ENCODE measurements at places on chromosomes 1 and 21. TPM values are rescaled to one million over a fixed set of nuclear protein-coding genes. Genes with fewer than 3 reads are reported as not detected.

- DNase-seq: no peak
Observed at GRCh38 chr1:96845464-96845863, 123.9 kb downstream of the PTBP2 start.

GRCh38 chr1:226305184-226305583 lies 3.8 kb downstream of the LIN9 start:
- no peak for DNase-seq

- DNase-seq: no peak
Observed at GRCh38 chr1:6515771-6516170, 24.3 kb upstream of the PLEKHG5 start.

- DNase-seq: no peak
Observed at GRCh38 chr1:91889717-91890459, 3.9 kb upstream of the TGFBR3 start.

- DNase-seq: no peak
Observed at GRCh38 chr1:61463220-61463619, 261.7 kb downstream of the TM2D1 start.

GRCh38 chr1:229197265-229197585 lies 73.7 kb upstream of the RAB4A start:
- DNase-seq: no peak

- DNase-seq: no peak
Observed at GRCh38 chr1:108653431-108654105, 7.3 kb downstream of the HENMT1 start.

GRCh38 chr1:247077213-247077612 lies 1.4 kb downstream of the ZNF670 start:
- no peak for DNase-seq

DNA sequence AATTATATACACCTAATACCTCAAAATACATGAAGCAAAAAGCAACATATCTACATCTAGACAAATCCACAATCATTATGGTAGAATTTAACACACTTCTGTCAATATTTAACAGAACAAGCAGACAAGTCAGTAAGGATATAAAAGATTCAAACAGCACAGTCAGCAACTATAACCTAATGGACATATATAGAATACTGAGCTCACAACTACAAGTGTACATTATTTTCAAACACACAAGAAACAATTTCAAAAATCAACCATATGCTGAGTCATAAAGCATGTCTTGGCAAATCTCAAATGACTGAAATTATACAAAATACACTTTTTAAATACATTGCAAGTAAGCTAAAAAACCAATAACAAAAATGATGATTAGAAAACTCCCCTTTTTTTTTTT lies 178.0 kb downstream of the TOMM20 start:
- no peak for DNase-seq

DNA sequence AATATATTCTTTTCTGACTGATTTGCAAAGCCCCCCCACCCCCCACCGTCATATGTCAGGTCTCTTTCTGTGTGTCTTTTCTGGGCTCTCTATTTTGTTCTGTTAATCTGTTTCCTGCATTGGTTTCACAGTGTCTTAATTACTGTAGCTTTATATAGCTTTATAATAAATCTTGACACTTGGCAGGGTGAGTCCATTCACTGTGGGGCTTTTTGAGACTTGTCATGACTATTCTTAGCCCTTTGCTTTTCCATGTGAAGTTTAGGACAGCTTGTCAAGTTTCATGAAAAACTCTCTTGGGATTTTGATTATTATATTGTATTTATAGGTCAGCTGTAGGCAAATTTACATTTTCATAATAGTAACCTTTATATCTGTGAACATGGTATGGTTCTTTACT lies 50.4 kb downstream of the MIGA1 start:
- no peak for DNase-seq

DNA sequence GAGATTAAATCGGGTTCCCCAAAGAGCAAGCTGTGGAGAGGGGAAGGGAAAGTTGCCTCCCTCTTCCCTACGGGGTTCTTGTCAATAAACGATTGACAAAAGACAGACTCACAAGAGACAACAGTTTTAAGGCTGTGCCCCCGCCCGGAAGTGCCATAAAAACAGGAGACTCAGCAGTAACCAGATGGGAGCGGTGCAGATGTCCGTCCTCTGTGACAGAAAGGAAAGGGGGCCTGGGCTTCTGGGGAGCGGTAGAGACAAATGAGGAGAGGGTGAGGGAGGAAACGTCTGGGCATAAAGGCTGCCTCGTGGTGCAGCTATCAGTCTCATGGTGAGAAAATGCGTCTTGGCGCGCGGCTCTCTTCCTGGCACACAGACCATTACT lies 5.9 kb downstream of the TP73 start:
- DNase-seq: no peak

DNA sequence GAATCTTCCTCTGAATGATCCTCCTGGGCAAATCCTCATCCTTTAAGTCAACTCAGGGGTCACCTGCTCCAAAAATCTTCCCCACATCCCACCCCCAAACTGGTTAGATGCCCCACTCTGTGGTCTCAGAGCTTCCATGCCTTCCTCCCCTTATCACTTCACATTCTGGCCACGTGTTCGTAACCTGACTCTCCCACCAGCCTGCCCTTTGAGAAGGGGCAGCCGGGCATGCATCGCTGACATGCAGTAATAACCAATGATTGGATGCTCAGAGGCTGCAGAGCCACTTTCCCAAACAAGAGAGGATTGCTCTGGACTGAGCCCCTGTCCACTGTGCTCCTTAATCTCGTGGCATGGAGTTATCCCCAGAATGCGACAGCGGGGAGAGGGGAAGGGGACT lies 7.0 kb downstream of the LELP1 start:
- no peak for DNase-seq

DNA sequence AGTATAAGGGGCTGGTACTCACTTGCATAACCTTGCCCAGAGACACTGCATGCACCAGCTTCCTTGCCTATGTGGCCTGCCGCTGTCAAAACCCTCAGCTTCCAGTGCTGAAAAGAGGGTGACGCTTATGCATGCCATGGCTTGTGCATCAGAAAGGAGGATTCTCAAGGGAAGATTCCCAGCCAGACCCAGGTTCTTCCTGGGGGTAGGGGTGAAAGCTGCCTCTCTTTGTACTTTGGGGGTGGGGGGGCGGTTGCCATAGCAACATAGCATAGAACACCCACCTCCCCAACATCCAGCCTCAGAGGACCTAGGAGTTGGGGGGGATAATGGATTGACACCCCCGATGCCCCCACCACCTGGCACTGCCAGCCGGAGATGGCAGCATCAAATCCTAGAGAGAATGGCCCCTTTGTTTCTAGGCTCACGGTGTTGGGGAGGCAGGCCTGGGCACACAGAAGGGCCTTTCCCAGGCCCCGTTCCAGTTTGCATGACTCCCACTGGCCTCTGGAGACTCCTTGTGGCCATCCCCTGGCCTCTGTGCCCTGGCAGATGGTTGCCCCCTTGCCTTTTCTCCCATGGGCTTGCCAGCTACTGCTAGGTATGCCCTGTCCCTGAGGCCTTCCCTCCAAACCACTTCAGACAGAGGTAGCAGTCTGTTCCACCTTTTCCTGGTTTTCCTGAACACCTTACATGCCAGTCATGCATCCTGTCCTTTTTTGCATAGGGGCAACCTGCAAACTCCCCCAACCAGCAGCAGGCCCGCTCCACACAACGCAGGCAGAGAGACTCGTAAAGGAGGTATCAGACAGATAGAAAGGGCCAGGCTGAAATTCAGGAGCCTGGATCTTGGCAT lies 44.6 kb downstream of the RHBG start:
- DNase-seq: no peak

DNA sequence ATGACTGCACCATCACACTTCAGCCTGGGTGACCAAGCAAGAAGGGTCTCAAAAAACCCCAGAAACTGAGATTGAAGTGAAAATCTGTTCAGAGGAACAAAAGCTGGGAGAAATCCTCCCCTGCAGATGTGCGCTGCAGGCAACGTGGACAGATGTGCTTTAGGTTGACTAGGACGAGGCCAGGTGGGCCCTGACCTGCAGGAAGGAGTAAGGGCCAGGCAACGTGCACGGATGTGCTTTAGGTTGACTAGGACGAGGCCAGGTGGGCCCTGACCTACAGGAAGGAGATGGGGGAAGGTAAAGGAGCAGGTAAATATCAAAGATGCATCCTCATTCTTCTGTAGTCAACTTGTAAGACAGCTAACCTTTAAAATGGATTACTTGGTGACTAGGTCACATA lies 2.5 kb upstream of the KRTAP12-1 start:
- no peak for DNase-seq

DNA sequence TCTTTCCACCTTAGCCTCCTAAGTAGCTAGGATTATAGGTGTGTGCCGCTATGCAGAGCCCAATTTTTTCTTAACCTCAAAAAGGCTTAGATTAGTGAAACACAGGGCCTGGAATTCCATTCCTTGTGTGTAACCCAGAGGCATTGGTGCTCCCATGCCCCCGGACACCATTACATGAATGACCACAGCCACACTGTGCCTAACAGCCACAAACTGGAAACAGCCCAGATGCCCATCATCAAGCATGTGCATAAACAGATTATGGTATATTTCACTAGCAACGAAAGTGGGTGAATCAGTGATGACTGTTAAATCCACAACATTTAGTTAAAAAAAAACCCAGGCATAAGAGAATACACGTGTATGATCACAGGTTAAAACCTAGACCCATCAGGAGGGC lies 24.4 kb downstream of the ADAM30 start:
- no peak for DNase-seq

- DNase-seq: peak; percentile 52
Observed at GRCh38 chr21:42145569-42146272, 73.2 kb upstream of the ABCG1 start.

The TNFRSF18 gene
- total RNA-seq: not detected

The FHL3 gene
- 63.3 TPM for total RNA-seq

The CHIA gene
- not detected for total RNA-seq

The FALEC gene
- total RNA-seq: not detected

The SH2D5 gene
- not detected for total RNA-seq
